ENCODE measurements at places on chromosomes 2 and 18.

- no peak for DNase-seq
Observed at GRCh38 chr18:57519668-57520424, 66.7 kb downstream of the FECH start.

GRCh38 chr2:42792583-42793333 lies at the start of gene HAAO:
Gene HAAO, minus strand, starts transcription at chr2:42792583. Its CDS starts 47 bp downstream, at chr2:42792536.
- DNase-seq: no peak

- peak; percentile 79 for DNase-seq
Observed at GRCh38 chr18:36757081-36757480, 71.7 kb downstream of the TPGS2 start.

DNA sequence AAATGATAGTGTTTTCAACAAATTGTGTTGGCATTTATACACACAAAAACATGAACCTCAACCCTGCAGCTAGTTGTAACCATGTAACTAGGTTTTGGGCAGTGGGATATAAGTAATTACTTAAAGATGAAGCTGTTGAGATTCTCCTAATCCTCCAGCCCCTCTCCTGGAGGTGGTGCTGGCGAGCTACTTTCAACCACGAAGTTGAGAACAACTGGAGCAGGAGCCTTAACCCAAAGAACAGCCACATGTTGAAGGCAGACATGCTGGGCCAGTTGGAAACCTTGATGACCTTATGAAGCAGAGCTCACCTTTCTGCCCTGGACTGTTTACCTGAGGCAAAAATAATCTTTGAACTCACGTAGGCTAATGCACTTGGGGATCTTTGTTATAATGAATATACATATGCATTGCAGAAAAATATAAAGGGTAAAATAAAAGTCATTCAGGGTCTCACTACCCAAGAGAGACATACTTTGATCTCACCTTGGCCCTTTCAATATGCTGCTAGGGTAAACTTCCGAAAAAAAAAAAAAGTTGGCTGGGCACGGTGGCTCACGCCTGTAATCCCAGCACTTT lies 89.6 kb upstream of the NPAS2 start:
- peak; percentile 90 for DNase-seq

GRCh38 chr2:131046028-131046917 lies 47.0 kb downstream of the FAM168B start:
- no peak for DNase-seq

GRCh38 chr2:46284260-46284659 lies 12.9 kb upstream of the EPAS1 start:
- DNase-seq: no peak

GRCh38 chr2:100110614-100111000 lies 31.8 kb downstream of the AFF3 start:
- DNase-seq: no peak

DNA sequence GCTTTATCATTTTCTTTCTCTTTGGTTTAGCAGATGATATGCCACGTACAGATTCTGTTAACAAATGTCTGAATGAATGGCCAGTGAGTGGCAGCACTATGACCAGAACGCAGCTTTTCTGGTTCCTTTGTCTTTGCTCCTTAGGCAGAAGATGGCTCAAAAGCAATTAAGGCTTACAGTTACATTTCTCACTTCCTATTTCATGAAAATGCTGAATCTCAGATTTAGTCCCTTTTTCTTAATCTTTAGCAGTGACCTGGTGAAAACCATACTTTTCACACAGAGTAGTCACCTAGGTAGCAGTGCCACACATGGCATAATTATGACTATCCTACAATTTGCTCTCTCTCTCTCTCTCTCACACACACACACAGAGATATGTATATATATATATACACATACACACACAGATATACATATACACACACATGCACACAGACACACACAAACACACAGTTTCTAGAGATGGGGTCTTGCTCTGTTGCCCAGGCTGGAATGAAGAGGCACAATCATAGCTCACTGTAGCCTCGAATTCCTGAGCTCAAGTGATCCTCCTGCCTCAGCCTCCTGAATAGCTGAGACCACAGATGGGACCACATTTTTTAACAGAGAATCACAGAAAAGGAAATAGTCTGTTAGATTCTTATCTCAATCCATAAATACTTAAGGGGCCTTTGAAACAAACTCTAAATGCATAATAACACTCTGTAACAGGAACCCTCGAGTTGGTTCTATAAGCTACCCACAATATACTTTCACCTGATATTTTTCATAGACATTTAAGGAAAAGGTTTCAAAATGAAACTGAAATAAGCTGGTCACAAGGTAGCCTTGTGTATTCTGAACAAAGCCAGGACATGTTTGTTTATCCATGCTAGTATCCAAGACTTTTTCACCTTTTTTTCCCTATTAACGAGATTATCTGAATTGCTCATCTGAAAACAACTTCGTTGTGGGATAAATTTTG lies 11.6 kb downstream of the PDE6D start:
- DNase-seq: no peak

- DNase-seq: no peak
Observed at GRCh38 chr2:199144546-199144945, 313.2 kb downstream of the SATB2 start.

GRCh38 chr18:9354256-9354655 lies 19.7 kb downstream of the TWSG1 start:
- DNase-seq: no peak

DNA sequence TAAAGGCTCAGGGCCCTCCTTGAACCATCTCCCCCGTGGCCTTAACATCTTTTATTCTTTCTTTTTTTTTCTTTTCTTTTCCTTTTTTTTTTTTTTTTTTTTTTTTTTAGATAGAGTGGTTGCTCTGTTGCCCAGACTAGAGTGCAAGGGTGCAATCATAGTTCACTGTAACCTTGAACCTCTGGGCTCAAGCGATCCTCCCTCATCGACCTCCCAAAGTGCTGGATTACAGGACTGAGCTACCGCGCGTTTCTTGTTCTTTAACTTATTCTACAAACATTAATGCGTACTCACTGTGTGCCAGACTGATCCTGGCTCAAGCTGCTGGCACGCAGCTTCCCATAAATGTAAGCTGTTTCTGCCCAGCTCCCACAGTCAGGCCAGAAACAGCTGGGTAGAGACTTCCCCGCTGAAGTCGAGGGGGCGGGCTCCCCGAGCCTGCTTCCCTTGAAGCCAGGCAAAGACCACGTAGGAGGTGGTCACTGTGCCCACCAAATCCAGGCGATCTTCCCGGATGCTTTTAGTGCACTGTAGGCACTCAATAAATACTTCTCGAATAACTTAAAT lies 29.2 kb upstream of the ATP6V1B1 start:
- no peak for DNase-seq

DNA sequence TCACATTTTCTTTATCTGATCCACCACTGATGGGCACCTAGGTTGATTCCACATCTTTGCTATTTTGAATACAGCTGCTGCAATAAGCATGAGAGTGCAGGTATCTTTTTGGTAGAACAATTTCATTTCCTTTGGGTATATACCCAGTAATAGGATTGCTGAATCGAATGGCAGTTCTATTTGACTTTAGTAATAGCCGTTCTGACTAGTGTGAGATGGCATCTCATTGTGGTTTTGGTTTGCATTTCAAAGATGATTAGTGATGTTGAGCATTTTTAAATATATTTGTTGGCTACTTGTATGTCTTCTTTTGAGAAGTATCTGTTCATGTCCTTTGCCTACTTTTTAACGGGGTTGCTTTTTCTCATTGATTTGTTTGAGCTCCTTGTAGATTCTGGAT lies 72.3 kb downstream of the CCDC138 start:
- peak; percentile 7 for DNase-seq

DNA sequence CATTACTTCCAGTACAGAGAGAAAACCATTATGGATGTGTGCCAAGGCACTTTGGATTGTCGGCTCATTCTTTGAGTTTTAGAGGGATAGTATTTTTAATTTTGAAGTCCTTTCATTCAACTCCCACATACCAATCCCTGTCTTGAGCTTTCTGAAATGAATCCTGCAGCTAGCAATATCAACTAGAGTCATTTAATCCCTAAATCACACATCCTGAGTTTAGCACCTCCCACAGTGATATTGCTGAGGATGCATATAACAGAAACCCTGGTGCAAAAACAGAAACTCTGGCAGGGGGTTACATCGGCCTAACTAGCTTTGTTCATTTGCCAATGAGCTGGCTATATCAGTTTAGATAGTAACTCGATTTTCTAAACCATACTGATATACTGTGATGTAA lies 427.3 kb downstream of the LRP1B start:
- no peak for DNase-seq

- no peak for DNase-seq
Observed at GRCh38 chr2:105737980-105738657, 6.6 kb upstream of the NCK2 start.

- DNase-seq: no peak
Observed at GRCh38 chr2:28354920-28355520, 37.6 kb upstream of the FOSL2 start.

DNA sequence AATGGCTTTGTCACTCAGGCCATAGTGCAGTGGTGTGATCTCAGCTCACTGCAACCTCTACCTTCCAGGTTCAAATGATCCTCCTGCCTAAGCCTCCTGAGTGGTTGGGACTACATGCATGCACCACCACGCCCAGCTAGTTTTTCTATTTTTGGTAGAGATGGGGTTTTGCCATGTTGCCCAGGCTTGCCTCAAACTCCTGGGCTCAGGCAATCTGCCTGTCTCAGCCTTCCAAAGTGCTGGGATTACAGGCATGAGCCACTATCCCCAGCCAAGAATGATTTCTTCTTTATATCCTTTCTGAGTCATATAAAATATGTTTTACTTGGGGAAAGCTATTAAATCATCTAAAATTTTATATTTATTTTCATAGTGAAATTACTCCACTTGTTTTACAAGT lies 61.3 kb downstream of the CYBRD1 start:
- DNase-seq: no peak

GRCh38 chr2:16760426-16760825 lies 94.8 kb upstream of the CYRIA start:
- DNase-seq: no peak

DNA sequence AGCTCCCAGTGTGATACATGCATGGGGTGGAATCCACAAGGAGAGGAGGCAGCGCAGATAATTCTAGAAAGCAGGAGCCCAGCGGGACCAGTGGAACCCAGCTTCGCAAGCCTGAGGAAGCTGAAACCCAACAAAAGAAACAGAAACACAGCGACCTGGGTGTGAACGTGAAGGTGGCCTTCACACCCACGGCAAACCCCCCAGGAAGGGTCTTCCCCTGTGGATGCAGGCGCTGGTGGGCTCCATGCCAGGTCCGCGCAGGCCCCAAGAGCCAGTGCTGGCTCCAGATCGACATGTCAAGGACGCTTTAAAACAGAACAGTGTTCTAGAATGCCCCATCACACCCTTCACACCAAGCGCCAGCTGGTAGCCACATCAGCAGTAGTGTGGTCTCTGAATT lies 22.1 kb downstream of the KIF1A start:
- DNase-seq: no peak

GRCh38 chr2:94870440-94871225 lies 597 bp upstream of the TEKT4 start:
- DNase-seq: no peak

DNA sequence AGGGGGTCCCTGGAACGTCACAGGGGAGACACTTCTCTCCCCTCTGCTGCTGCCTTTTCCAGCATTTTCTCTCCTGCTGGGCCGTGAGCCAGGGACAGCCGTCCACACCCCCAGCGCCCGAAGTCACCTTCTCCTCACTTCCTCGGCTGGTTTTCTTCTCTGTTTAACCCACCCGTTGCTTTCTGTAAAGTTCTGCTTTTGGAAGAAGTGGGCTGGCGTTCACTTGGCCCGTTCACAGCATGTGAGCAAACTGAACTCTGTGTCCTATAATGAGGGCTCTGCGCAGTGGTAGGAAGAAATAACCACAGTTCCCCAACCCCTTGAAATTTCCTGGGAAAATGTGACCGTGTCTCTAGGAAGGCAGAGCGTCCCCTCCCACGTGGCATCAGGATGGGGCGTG lies 187.0 kb upstream of the HDAC4 start:
- no peak for DNase-seq

DNA sequence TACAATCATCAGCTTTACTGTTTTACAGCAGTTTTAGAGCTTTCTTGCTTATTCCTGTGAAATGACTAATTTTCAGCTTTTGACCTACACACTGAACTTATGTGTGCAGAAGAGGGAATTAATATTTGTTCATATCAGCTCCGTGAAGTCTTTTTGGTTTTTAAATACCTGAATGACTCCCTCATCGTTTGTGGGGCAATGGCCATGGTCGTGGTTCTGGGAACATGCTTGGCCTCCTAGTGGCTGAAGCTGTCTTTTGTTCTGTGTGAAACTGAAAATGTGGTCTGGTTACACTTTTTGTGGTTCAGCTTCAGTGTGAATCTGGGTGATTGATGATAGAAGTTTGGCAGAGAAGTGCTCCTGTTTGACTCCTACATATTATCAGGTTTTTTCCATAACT lies 408.1 kb downstream of the THSD7B start:
- peak; percentile 58 for DNase-seq

DNA sequence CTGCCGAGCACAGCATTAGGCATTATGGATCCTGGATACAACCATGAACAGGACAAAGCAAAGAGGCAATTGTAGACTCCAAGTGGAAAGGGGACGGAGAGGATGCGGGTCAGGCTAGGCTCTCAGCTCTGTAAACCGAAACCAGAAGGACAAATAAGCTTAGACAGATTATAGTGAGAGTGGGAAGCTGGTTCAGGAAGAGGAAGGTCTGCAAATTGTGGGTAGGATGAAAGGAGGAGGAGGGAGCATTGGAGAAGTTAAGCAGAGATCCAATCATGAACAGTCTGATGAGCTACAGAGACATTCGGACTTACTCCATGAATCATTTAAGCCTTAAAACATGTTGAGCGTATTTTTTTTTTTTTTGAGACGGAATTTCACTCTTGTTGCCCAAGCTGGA lies 3.0 kb downstream of the MSH6 start:
- DNase-seq: no peak

GRCh38 chr2:239805043-239805329 lies 220.2 kb downstream of the NDUFA10 start:
- no peak for DNase-seq

DNA sequence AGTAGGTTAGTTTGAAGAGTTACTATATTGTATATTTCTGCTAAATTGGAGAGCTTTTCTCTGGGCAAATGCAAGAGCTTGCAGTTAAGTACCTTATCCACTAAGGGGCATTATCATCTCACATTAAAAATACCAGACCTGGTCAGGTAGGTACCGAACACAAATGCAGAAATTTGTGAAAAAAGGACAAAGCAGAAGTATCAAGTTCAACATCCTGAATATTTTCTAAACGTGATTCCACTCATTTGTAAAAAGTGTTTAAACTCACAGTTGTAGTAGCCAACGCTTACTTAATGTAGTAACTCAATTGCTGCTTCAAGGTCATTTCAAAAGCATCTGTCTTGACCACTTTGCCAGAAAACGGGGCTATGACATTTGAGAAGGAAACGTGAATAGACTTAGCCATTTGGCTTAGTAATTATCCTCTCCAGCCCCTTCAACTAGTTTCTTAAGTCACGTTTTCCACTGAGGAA lies 52.1 kb downstream of the CYRIA start:
- peak; percentile 55 for DNase-seq

- DNase-seq: peak; percentile 100
Observed at GRCh38 chr2:46315103-46315890, 18.1 kb downstream of the EPAS1 start.

DNA sequence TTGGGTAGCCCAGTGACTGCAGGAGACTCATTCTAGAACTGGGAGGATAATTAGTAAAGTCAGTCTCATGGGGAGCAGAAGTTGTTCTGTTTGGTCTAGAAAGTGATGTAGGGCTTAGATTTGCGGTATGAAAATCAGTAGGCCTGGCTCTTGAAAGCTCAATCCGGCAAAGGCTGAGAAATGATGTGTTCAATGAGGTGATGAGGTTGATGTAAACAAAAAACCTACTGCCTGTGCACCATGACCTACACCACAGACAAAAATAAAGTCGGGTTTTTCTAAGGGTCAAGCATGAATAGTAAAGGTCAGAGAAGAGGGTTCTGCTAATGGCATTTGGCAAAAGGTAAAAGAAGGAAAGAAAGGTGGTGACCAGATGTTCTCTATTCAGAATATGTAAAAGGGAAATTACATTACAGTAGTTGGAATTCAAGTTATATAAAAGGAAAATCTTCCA lies 80.8 kb upstream of the COL5A2 start:
- no peak for DNase-seq
